ENCODE measurements at places on chromosomes 2 and 18.

GRCh38 chr2:179248024-179248348 is 16.6 kb downstream of the SESTD1 start:
- no peak for DNase-seq

- peak; percentile 41 for DNase-seq
Observed at GRCh38 chr2:85327160-85327821, 498 bp downstream of the TGOLN2 start.

- no peak for DNase-seq
Observed at GRCh38 chr2:215369181-215369760, 57.4 kb downstream of the ATIC start.

- no peak for DNase-seq
Observed at GRCh38 chr18:3457261-3457724, 7.3 kb downstream of the TGIF1 start.

GRCh38 chr2:120985174-120985996 is 249.7 kb downstream of the GLI2 start:
- DNase-seq = no peak

GRCh38 chr18:78580835-78581339 is 398.7 kb upstream of the SALL3 start:
- DNase-seq = no peak

All from inflammatory macrophage treated with lipopolysaccharide for 4 hours (primary cell).